ENCODE measurements at places on chromosomes 6 and 20.

DNA sequence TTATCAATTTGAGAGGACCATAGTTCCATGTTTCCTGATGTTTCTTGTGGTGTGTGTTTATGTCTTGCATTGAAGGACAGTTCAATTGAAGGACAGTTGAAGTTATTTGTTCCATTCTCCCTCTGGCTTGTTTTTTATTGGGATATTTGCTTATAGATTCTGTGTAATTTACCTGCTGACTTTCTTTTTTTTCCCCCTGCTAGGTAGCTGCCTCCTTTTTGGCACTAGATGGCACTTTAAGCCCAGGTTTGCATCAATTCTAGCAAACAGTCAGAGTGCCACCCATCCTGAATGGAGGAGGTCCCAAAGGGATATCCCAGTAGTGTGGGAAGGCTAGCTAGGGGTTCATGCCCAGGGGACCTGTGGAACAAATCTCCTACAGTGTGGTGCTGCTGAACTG lies 78.1 kb downstream of the CFAP61 start:
- DNase-seq, result no peak

DNA sequence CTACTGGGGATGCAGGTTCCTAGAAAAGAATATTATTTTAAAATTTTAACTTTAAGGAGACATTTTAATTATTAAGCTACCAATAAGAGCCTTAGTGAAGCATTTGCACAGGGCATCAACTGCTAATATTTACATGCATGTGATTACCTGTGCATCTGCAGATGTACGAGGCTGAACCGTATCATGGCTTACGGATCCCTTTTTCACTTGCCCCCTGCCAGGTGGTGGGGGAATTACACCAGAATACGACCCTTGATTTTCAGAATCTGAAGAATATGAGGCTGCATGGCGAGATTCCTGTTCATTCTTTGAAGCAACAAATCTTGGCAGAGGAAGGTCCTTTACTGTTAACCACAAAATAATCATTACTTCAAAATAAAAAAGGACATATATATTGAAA lies 42.7 kb downstream of the REPS1 start:
- DNase-seq, result no peak

DNA sequence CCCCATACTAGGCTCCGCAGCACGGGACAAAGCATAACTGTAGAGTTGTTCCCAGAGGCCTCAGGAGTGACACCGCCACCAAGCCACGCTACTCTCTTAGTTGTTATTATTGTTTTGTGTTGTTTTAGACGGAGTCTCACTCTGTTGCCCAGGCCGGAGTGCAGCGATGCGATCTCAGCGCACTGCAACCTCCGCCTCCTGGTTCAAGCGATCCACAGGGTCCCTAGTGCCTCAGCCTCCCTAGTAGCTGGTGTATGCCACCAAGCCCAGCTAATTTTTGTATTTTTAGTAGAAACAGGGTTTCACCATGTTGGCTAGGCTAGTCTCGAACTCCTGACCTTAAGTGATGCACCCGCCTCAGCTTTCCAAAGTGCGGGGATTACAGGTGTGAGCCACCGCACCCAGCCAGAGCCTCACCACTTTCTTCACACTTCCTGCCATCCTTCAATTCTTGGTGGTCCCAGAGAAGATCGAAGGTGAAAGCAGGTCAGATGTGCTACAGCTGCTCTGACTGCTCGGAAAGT lies 11.8 kb downstream of the RPL7L1 start:
- DNase-seq, result no peak

DNA sequence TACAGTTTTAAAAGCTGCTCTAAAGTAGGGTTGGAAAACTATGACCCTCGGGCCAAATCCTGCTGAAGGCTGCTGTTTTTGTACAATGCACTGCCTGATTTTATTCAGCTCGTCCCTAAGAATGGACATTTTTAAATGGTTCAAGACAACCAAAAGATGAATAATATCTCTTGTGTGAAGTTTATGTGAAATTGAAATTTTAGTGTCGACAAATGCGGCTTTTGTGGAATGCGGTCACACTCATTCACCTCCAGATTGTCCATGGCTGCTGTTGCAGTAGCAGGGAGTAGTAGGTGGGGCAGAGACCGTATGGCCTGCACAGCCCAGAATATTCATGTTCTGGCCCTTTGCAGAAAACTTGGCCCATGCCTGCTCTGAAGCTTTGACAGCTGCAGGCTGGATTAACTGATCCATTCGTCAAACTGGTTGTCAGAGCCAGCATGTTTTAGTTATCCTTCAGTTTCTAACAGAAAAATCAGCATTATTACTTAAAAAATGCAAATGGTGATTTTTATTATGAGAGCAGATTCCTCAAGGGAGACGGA lies 91.6 kb downstream of the PSMG4 start:
- DNase-seq, result no peak

GRCh38 chr6:37131104-37131959 lies 38.6 kb upstream of the PIM1 start:
- no peak for DNase-seq

DNA sequence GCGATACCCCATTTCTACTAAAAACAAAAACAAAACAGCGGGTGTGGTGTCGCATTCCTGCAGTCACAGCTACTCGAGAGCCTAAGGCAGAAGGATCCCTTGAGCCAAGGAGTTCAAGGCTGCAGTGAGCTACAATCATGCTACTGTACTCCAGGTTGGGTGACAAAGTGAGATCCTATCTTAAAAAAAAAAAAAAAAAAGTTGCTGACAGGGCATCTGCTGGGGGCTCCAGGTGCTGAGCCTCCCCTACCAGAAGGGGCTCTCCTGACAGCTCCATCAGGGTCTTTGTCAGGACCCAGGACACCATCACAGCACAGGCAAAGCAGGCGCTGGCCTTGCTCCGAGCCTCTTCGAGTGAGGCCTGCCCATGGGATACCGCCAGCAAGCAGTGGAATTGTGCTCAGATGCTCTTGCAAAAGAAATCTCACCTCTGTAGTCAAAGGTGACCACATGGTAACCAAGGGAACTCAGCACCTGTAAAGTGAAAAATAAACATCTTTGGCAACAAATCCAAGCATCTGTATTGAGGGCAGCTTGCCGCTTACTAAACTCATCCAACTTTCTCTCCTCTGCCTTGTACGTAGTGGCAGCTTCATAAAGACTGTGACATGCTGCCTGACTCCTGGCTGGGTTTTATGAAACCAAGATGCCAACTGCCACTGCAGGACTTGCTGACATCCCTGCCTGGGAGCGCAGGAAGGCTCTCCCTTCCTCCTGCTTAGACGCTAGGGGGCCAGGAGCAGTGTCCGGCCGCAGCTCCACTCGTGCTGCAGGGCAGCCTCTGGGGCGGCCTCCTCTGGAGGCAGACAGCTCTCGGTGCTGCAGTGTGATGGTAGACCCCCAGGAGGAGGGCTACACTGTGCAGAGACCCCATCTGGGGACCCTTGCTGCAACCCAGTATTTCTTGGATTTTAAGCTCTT lies 66.9 kb downstream of the PYGB start:
- DNase-seq, result no peak

DNA sequence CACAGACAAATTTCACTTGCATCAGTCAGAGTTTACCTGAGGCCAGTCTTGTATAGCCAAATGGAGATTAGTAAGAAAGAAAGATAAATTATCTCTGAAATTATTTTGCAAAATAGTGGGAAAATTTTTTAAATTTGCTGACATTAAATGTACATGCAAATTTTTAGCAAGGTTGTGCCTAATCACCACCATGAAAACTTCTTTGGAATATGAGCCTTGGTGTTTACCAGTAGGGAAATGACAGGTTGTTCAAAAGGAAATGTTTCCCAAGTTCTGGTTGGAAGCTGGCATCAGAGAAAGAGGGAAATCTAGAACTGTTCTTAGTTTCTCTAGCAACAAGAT lies 34.4 kb upstream of the LOC128125822 start:
- DNase-seq, result no peak

All from activated T-cell treated with anti-CD3 and anti-CD28 coated beads for 24 hours (primary cell).